ENCODE measurements at places on chromosomes 5 and 9. TPM values are rescaled to one million over a fixed set of nuclear protein-coding genes. Genes with fewer than 3 reads are reported as not detected.

Gene SPTAN1
- total RNA-seq = 304 TPM

Gene ENTREP1
- not detected for total RNA-seq

Gene NPR3
- 0.24 TPM for total RNA-seq

Gene ADAMTS19
- not detected for total RNA-seq

Gene IFNA13
- not detected for total RNA-seq

Gene CER1
- not detected for total RNA-seq

GRCh38 chr9:95049761-95050160 is 267.7 kb downstream of the FANCC start:
- H3K27ac ChIP-seq = no peak overlapping the region
- no peak overlapping the region for H3K4me3 ChIP-seq
- peaks cover 30% of the 10 kb centered on the region for H3K27me3 ChIP-seq
- peaks cover 9% of the 10 kb centered on the region for H3K4me1 ChIP-seq
- DNase-seq = no peak

DNA sequence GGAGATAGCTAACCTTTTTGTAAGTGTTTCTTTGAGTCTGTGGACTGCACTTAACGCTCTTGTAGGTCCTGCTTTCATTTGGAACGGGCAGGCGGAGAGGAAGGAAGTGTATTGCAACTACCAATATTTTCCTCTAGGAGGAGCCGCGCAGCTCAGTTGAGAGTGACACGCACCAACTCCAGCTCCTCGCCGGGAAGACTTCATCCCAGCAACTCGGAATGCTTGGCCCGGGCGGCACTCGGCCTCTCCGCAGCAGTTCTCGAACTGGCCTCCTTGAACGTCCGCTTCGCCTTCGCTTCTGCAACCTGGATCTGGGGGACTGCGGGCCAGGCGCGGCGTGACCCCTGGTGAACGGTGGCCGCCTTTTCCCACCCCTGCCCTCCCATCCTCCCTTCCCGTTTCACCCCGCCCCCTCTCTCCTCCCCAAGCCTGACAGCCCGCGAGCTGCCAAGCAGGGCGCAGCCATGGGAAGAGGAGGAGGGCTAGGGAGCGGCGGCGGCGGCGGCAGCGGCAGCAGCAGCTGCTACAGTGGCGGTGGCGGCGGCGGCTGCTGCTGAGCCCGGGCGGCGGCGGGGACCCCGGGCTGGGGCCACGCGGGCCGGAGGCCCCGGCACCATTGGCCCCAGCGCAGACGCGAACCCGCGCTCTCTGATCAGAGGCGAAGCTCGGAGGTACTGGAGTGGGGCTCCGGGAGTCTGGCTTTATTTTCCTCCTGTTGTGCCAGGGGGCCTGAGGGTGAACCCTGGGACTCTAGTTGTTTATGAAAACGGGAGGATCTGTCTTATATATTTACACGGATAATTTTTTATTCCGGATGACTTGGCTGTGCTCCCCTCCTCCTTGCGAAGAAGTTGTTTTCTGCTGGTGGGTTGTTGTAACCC is at the start of gene GHR:
Gene GHR, plus strand, starts transcription at position 155 of the 881 bp plus-strand sequence. CDS start 142,436 bp downstream, outside the sequence.
- H3K4me3 ChIP-seq = no peak within 1 kb of the TSS
- H3K27me3 ChIP-seq = peaks cover 11% of the 10 kb centered on the region
- no peaks in the 10 kb centered on the region for H3K4me1 ChIP-seq
- H3K27ac ChIP-seq = no peak within 1 kb of the TSS
- peak; percentile 16 for DNase-seq

DNA sequence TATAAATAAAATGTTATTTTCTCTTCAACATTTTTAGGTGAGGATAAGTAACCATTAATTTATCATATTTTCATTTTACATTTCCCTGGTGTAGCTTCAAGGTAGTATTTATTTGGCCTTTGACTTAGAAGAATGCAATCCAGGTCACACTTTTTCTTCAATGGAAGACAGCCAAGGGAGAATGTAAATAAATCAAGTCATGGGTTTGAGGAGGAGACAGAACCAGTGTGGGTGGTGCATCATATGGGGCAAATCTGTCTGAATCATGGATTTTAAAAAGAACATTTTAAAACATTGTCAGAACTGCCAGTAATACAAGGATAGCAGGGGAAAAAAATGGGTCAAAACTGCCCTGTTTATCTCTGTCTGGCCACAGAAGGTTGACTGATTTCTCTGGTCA is 229.5 kb downstream of the FAM114A2 start:
- H3K27ac ChIP-seq = no peak overlapping the region
- H3K4me1 ChIP-seq = no peaks in the 10 kb centered on the region
- H3K36me3 ChIP-seq = no peaks in the 10 kb centered on the region
- H3K27me3 ChIP-seq = no peaks in the 10 kb centered on the region

DNA sequence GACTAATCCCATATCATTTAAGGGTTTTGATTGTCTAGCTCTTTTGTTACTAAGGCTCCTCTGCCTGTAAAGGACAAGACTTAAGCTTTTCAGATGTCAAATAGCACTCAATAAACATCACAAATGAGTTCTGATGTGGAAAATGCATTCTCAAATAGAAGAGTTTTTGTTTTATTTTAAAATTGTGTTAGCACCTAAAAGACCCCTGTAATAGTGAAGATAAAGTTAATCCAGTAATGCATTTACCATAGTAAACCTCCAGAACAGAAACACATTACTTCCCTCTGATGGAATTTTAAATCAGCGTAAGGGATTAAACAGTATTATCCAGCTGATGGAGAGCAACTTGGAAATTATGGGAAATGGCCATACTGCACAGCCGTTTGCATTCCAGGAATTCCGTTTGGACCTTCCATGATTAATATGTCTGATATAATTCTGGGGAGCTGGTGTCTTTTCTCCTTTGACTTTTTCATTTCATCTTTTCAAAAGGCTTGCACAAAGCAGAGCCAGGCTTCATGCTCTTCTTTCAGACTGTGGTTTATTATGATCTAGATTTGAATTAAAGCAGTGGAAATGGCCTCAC is 105.6 kb downstream of the PPP2R2B start:
- DNase-seq = no peak
- H3K27me3 ChIP-seq = no peaks in the 10 kb centered on the region
- H3K4me1 ChIP-seq = no peaks in the 10 kb centered on the region

- no peaks in the 10 kb centered on the region for H3K27me3 ChIP-seq
- no peak overlapping the region for H3K4me3 ChIP-seq
- peaks cover under 1% of the 10 kb centered on the region for H3K4me1 ChIP-seq
- H3K36me3 ChIP-seq = peaks cover 6% of the 10 kb centered on the region
- peak overlapping the region; percentile 95 for H3K27ac ChIP-seq
- peak; percentile 61 for DNase-seq
These were observed 36.7 kb downstream of the MTREX start for GRCh38 chr5:55344392-55344992.

GRCh38 chr9:21994556-21995005 is at the start of gene CDKN2B-AS1:
Gene CDKN2B-AS1 (plus strand): TSS chr9:21994791.
- H3K4me3 ChIP-seq = peak within 1 kb of the TSS; percentile 100
- H3K4me1 ChIP-seq = peaks cover 15% of the 10 kb centered on the region
- H3K27ac ChIP-seq = peak within 1 kb of the TSS; percentile 98
- H3K27me3 ChIP-seq = peaks cover 66% of the 10 kb centered on the region
- H3K36me3 ChIP-seq = peaks cover 2% of the 10 kb centered on the region

- H3K27me3 ChIP-seq = no peaks in the 10 kb centered on the region
- H3K36me3 ChIP-seq = peaks cover 2% of the 10 kb centered on the region
- peak; percentile 14 for DNase-seq
- peak overlapping the region; percentile 96 for H3K27ac ChIP-seq
- H3K4me3 ChIP-seq = peak overlapping the region; percentile 98
These were observed 811 bp upstream of the ARRDC3 start for GRCh38 chr5:91383956-91384300.

- DNase-seq = no peak
- H3K27me3 ChIP-seq = no peaks in the 10 kb centered on the region
- H3K4me3 ChIP-seq = no peak overlapping the region
- peaks cover 17% of the 10 kb centered on the region for H3K4me1 ChIP-seq
- peak overlapping the region; percentile 45 for H3K27ac ChIP-seq
- peaks cover 5% of the 10 kb centered on the region for H3K36me3 ChIP-seq
These were observed 314.4 kb downstream of the ARL15 start for GRCh38 chr5:53996008-53996407.

DNA sequence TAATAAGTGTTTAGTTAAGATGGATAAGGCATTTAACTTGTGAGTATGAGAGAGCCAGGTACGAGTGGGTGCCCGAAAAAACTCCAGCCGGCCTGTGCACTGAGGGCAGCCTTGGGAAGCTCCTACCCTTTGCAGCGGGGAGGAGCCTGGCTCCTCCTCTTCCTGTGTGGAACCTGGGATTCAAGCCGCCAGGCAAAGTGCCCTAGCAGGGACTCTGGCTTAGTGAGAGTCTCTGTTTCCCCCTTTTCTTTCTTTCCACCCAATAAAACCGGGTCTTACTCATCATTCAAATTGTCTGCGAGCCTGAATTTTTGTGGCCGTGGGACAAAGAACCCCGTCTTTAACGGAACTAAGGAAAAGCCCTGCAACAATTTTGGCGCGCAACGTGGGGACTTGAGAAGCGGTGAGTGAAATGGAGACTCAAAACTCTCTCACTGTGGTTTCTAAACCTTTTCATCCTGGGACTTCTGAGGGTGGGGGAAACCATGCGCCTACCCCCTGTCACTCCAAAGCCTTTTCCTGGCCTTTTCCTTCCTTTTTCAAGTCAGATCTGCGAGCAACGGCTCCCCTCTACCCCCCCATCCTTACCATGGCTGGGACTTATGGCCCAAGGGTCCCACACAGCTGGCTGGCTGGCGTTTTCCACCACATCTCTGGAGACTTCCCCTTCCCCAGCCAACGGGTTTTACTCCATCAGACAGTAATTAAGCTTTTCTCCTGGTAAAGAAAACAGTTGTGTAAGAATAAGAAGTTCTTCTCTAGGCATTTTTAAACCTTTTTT is 535.7 kb upstream of the ACO1 start:
- no peaks in the 10 kb centered on the region for H3K27me3 ChIP-seq
- H3K36me3 ChIP-seq = no peaks in the 10 kb centered on the region
- no peaks in the 10 kb centered on the region for H3K4me1 ChIP-seq
- H3K27ac ChIP-seq = no peak overlapping the region
- no peak overlapping the region for H3K4me3 ChIP-seq
